Activated T-helper 2 cell treated with anti-CD3 and anti-CD28 coated beads, Interferon-gamma antibody, Interleukin-2, Interleukin-4, amounts not matched to agents 10 μg/mL and 5 μg/mL and 100 μg/mL, durations not matched to agents 14 hours and 24 hours and 36 hours (primary cell): ENCODE measurements at places on chromosomes 6 and 20.

DNA sequence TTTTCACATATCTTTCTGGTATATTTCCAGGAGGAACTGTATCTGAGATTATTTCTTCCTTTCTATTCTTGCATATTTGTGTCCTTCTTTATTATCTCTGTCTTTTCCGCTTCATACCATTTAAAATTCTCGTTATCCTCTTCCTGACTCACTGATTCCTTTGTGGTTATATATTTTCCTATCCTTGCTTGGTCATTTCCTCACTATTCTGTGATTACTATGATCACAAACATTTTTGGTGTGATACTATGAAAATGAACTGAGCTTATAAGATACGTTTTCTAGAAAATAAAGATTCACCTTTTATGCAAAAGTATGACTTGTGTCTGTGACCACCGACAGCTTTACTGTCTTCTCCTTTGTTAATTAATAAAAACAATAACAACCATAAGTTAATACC, 26.5 kb upstream of the MYCT1 start:
- H3K27me3 ChIP-seq = no peaks in the 10 kb centered on the region
- H3K4me3 ChIP-seq = no peak overlapping the region
- H3K27ac ChIP-seq = no peak overlapping the region
- no peaks in the 10 kb centered on the region for H3K36me3 ChIP-seq
- H3K4me1 ChIP-seq = no peaks in the 10 kb centered on the region
- DNase-seq = no peak

DNA sequence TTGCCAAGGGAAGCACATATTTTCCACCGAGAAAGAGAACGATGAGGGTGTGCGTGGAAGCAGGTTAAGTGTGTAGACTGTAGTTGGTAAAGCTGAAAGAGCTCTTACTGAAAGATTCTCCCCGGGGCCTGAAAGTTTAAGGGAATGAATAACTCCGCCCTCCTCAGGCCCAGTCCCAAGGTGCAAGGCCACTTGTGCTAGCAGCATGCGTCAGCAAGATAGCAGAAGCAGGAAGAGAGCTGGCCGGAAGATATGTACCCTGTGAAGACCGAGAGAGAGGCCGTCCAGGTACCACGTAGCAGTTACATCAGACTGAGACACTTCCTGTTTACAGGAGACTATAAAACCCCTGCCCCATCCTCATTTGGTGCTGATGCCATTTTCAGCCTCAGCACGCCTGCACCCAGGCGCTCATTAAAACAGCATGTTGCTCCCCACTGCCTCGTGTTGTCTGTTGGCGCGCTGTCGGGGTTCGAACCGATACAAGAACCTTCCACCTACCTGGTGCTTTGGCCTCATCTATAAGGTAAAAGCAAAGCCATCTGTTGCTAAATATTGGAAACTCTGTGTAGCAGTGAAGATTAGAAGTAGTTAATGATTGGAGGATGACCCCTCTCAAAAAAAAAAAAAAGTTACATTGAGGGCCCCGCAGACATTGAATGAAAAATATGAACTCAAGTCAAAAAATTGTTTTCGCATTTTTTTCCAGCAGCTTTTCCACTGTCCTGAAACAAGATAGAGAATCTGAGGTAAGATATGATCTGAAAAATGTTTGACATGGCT, 18.6 kb upstream of the FAM135A start:
- DNase-seq = no peak
- H3K36me3 ChIP-seq = no peaks in the 10 kb centered on the region
- peaks cover 4% of the 10 kb centered on the region for H3K4me1 ChIP-seq
- H3K4me3 ChIP-seq = no peak overlapping the region
- no peak overlapping the region for H3K27ac ChIP-seq
- H3K27me3 ChIP-seq = peaks cover 25% of the 10 kb centered on the region

- no peak for DNase-seq
- H3K4me3 ChIP-seq = no peak overlapping the region
- no peaks in the 10 kb centered on the region for H3K4me1 ChIP-seq
- H3K27ac ChIP-seq = no peak overlapping the region
- no peaks in the 10 kb centered on the region for H3K27me3 ChIP-seq
- H3K36me3 ChIP-seq = peaks cover 15% of the 10 kb centered on the region
These were observed 207.0 kb upstream of the SIM1 start for GRCh38 chr6:100671740-100672139.

DNA sequence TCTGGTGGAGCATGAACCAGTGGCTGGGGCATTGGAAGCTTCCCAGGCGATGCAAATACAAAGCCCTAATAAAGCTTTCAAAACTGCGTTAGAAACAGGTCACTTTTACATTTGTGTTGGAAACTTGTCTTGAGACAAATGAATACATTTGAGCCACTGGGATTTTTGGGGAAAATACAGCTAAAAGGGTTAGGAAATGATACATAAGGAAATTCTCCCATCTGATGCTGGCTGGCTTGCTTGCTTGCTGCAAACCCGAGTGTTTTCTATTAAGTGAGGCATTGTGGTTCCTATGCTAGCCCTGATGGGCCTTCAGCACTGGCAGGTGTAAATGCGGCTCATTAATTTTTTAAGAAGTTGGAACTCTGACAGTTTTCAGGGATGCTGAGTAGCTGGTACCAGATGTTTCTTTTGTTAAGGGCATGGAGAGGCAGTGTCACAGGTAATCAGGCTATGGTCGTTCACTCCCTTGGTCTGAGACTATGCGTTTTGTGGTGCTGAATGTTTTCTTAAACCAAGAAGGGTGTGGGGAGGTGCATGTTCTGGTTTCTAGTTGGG, 35.2 kb downstream of the RREB1 start:
- peaks cover 14% of the 10 kb centered on the region for H3K36me3 ChIP-seq
- peak overlapping the region; percentile 44 for H3K4me3 ChIP-seq
- H3K27me3 ChIP-seq = no peaks in the 10 kb centered on the region
- no peak for DNase-seq

GRCh38 chr20:40633123-40633850, 55.7 kb downstream of the MAFB start:
- no peaks in the 10 kb centered on the region for H3K27me3 ChIP-seq
- H3K4me1 ChIP-seq = no peaks in the 10 kb centered on the region
- H3K27ac ChIP-seq = no peak overlapping the region
- DNase-seq = no peak

- no peaks in the 10 kb centered on the region for H3K27me3 ChIP-seq
- peaks cover 72% of the 10 kb centered on the region for H3K4me1 ChIP-seq
- DNase-seq = no peak
- H3K36me3 ChIP-seq = peaks cover 45% of the 10 kb centered on the region
- no peak overlapping the region for H3K4me3 ChIP-seq
- no peak overlapping the region for H3K27ac ChIP-seq
These were observed 67.5 kb downstream of the JARID2 start for GRCh38 chr6:15313367-15313766.

GRCh38 chr6:108847738-108848115, 495 bp upstream of the ARMC2 start:
- no peaks in the 10 kb centered on the region for H3K36me3 ChIP-seq
- no peak for DNase-seq
- no peak overlapping the region for H3K27ac ChIP-seq

- H3K27me3 ChIP-seq = no peaks in the 10 kb centered on the region
- DNase-seq = peak; percentile 58
- H3K36me3 ChIP-seq = no peaks in the 10 kb centered on the region
- no peak overlapping the region for H3K4me3 ChIP-seq
- H3K4me1 ChIP-seq = peaks cover 2% of the 10 kb centered on the region
- no peak overlapping the region for H3K27ac ChIP-seq
These were observed 44.2 kb downstream of the ZNF831 start for GRCh38 chr20:59207742-59208357.

DNA sequence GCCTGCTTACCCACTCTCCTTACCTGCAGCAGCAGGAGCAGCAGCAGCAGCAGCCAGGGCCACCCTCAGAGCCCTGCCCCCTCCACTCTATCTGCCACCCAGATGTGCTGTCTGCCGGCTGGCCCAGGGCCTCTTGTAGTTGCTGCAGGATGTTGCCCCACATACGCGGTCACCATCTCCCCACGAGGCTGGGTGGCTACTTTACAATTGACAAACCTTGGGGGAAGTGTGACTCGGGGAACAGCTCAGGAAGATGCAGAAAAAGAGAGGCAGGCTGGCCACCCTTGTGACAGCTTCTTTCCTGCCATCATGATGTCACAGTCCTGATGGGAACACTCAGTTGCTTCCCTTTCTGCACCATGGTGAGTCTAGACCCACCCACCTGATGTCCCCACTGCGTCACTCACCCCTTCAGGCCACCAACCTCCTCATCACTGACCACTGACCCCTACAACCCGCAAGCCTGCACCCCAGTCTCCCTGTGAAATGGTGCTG, 14.5 kb downstream of the TREM1 start:
- no peak for DNase-seq
- peaks cover 7% of the 10 kb centered on the region for H3K27me3 ChIP-seq
- no peak overlapping the region for H3K27ac ChIP-seq
- H3K4me3 ChIP-seq = no peak overlapping the region
- no peaks in the 10 kb centered on the region for H3K36me3 ChIP-seq
- H3K4me1 ChIP-seq = peaks cover 5% of the 10 kb centered on the region

- H3K27ac ChIP-seq = no peak overlapping the region
- H3K4me3 ChIP-seq = no peak overlapping the region
- peak; percentile 34 for DNase-seq
- H3K27me3 ChIP-seq = no peaks in the 10 kb centered on the region
These were observed 2.4 kb downstream of the CSTL1 start for GRCh38 chr20:23441850-23442313.

DNA sequence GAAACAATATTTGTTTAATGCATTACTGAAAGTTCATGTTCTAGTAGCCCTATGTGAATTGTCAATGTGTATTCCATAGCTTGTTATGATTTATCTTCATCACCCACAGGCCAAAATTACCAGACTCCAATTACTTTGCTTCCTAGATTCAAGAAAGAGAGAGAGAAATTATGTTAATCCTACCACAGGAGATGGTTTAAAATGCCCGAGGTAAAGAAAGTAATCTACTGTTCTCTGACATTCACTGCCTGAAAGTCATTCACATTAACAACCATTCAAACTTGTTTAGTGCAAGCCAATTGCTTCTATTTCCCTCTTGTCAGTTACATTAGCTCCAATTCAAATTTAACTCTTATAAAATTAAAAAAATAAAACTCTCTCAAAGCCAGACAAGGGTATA, 260.4 kb upstream of the THEMIS start:
- no peak overlapping the region for H3K4me3 ChIP-seq
- H3K36me3 ChIP-seq = no peaks in the 10 kb centered on the region
- DNase-seq = no peak
- H3K27ac ChIP-seq = no peak overlapping the region

DNA sequence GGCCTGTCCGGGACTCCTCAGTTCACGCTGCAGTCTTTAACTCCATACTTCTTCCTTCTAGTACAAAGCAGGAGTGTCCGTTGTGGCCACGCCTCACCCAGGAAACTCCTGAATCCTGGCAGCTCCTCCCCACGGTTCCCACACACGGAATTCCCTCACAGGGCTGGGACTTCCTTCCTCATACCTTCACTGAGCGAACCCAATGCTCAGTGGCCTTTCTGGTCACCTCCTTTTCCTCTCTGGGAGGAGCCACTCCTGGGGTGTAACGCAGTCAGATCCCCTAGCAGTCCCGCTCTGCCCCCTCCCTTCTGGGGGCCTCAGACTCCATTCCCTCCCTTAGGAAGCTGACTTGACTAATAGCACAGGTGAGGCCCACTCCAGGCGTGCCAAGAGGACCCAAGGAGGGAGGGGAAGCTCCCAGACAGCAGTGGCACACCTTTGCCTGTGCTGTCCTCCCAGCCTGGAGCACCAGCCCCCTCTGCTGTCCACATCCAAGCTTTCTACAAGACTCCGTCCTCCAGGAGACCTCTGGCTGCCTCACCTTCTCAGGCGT, at the start of gene SLC52A3:
Gene SLC52A3 (minus strand): TSS at position 75 of the 553 bp plus-strand sequence. CDS start 2,726 bp downstream, outside the sequence.
- no peak within 1 kb of the TSS for H3K4me3 ChIP-seq
- DNase-seq = no peak
- peaks cover 5% of the 10 kb centered on the region for H3K27me3 ChIP-seq
- H3K36me3 ChIP-seq = no peaks in the 10 kb centered on the region
- H3K4me1 ChIP-seq = no peaks in the 10 kb centered on the region
- no peak within 1 kb of the TSS for H3K27ac ChIP-seq

DNA sequence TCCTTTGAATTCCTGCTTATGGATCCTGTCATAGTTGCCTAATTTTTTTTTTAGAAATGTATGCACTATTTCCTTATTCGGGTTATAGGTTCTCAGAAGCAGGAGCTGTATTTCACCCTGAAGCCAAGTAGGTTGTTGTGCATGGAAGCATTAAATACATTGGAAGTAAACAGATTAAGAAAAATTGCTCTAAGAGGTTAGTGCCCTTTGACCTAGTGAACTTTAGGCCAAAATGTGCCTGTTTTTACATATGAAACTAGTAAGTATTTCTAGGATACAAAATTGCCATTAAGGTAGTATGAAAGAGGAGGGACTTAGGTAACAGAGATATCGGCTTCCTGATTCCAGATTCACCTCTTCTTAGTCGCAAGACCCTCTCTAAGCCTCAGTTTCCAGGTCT, 377.9 kb downstream of the SYNE1 start:
- H3K4me3 ChIP-seq = no peak overlapping the region
- H3K4me1 ChIP-seq = no peaks in the 10 kb centered on the region
- H3K27me3 ChIP-seq = no peaks in the 10 kb centered on the region
- no peak overlapping the region for H3K27ac ChIP-seq
- DNase-seq = no peak

- no peak overlapping the region for H3K4me3 ChIP-seq
- no peaks in the 10 kb centered on the region for H3K36me3 ChIP-seq
- H3K27ac ChIP-seq = no peak overlapping the region
- peaks cover 9% of the 10 kb centered on the region for H3K4me1 ChIP-seq
- no peak for DNase-seq
These were observed 20.2 kb upstream of the PIM1 start for GRCh38 chr6:37149745-37150144.

- H3K36me3 ChIP-seq = no peaks in the 10 kb centered on the region
- peaks cover 3% of the 10 kb centered on the region for H3K4me1 ChIP-seq
- DNase-seq = no peak
- H3K4me3 ChIP-seq = no peak overlapping the region
These were observed 91.1 kb downstream of the MRPL14 start for GRCh38 chr6:44036196-44036595.

GRCh38 chr20:4637081-4637797, 84.5 kb upstream of the PRND start:
- no peak overlapping the region for H3K4me3 ChIP-seq
- H3K36me3 ChIP-seq = no peaks in the 10 kb centered on the region
- no peak for DNase-seq
- H3K27me3 ChIP-seq = peaks cover 6% of the 10 kb centered on the region
- H3K4me1 ChIP-seq = peaks cover 6% of the 10 kb centered on the region
- H3K27ac ChIP-seq = no peak overlapping the region
